LNCaP clone FGC (cell line): ENCODE measurements at places on chromosomes 1 and 21.

- no peak for DNase-seq
Observed at GRCh38 chr1:88867743-88868521, 23.4 kb downstream of the GTF2B start.

DNA sequence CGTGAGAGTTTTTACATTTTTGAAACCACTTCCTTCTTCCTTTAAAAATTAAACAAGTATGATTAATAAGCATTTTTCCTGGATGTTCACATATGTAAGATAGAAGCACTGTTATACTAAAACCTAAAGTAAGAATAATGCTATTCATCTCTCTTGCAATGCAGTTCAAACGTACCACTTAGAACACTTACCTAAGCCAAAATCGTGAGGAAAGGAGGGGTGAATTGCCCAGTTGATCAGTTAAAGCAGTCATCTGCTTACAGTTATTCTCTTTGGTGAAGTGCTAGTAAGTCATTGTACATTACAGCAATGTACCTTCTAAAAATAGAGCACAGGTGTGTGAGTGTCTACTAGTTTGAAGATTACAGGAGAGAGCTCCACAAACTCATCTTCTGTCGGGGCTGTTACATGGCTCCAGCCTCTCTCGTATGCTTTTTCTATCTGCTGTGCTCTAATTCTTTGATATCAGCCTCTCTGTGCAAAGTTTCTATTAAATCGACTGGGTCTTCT lies 3.4 kb downstream of the NCAM2 start:
- no peak for DNase-seq

- DNase-seq = no peak
Observed at GRCh38 chr1:165645654-165646366, 14.8 kb downstream of the MGST3 start.

- DNase-seq = no peak
Observed at GRCh38 chr1:215458562-215458961, 108.5 kb upstream of the KCTD3 start.

GRCh38 chr1:212271823-212272485 lies 13.3 kb upstream of the PPP2R5A start:
- DNase-seq = no peak

DNA sequence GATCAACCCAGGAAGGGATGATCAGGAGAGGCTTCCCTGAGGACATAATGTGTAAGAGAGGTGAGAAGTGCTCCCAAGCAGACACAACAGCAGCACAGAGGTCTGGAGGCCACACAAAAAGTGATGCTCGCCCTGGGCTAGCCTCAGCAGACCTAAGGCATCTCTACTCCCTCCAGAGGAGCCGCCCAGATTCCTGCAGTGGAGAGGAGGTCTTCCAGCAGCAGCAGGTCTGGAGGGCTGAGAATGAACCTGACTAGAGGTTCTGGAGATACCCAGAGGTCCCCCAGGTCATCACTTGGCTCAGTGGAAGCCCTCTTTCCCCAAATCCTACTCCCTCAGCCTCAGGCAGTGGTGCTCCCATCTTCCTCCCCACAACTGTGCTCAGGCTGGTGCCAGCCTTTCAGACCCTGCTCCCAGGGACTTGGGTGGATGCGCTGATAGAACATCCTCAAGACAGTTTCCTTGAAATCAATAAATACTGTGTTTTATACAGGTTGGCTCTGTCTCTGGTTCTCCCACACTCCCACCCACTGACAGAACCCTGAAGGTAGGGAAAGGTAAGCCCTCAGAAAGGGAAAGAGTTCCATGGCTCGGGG lies 5.0 kb downstream of the GJB3 start:
- DNase-seq = no peak

DNA sequence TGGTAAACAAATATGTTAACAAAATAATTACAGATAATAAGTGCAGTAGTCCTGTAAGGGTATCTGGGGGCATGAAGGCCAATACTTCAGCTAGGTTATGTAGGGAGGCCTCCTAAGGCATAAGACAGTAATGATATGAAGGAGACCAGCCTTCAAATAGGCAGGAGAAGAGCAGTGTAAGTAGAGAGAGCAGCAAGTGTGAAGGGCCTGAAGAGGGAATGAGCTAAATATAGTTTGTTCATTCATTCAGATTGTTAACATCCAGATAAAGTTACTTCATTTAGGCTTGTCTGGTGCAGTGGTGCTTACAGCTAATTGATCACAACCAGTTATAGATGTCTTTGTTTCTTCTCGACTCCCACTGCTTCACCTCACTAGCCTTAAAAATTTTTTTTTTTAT lies 71.1 kb downstream of the EPB41 start:
- DNase-seq = no peak

GRCh38 chr1:5597171-5597850 lies 394.9 kb downstream of the NPHP4 start:
- DNase-seq = no peak

DNA sequence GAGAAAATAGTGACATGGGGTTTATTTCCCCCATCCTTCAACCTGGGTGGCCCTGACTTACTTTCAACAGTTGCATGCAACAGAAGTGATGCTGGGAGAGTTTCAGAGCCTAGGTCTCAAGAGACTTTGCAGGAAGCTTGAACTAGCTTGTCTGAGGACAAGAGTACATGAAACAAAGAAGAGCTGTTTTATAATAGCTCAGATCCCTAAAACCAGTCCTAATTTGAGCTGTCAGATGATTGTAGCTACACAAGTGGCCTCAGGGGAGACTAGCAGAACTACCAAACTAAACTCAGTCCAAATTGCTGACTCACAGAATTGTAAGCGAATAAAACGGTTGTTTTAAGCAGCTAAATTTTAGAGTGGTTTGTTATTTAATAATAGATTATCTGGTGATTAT lies 17.1 kb downstream of the RC3H1 start:
- no peak for DNase-seq
